ENCODE measurements at places on chromosomes 1 and 21.

DNA sequence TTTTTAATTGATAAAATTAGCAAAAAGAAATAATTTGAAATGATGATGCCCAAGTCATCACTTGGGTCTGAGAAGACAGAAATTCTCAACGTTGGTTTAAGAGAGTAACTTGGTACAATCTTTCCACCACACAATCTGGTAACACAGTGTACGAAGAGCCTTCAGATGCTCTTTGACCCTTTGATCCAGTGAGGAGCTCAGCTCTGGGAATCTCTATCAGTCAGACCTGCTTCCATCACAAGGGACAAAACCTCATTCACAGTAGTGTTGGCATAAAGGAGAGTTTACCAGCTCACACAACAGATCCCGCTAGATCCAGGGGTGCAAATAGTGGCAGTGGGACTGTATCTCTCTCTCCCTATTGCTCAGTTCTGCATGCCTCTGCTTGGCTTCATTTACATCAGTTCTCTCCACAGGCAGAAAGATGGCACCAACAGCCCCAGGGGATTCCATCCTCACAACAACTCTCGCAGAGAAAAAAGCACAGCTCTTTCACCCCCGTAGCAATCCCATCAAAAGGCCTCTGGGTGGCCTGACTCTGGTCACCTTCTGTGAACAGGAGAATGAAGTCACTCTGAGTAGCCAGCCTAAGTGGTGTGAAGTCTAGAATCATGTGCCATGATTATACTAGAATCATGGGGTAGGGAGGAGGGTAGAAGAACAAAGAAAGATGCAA is 119.7 kb downstream of the ZNF281 start:
- peak; percentile 61 for DNase-seq

DNA sequence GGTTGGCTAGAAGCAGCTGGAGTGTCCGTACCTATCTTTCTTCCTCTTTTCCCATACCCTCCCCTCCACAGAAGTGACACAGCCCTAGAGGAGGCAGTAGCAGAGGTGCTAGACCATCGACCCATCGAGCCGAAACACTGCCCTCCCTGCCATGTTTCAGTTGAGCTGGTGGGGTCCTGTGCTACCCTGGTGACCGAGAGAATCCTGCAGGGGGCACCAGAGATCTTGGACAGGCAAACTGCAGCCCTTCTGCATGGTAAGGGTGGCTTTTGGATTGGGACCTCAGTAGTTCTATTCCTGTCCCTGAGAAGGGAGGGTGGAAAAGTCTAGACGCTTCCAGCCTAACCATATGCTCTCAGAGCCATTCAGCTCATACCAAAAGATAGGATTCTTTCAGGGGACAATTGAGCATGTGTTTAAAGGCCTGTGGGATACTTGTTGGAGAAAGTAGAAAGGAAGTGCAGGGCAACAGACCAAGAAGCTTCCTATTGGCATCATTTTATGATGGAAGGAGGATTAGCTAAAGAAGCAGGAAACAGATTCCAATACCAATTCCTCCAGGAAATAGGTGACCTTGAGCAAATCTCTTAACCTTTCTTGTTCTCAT is 11.7 kb upstream of the BNIPL start:
- peak; percentile 82 for DNase-seq

- DNase-seq: no peak
Observed at GRCh38 chr1:6882414-6882813, 97.2 kb downstream of the CAMTA1 start.

- peak; percentile 28 for DNase-seq
Observed at GRCh38 chr1:34406833-34407539, 230.3 kb downstream of the C1orf94 start.

GRCh38 chr21:35942211-35943144 is 117.8 kb downstream of the SETD4 start:
- DNase-seq: no peak

- no peak for DNase-seq
Observed at GRCh38 chr1:39136638-39137037, 67.9 kb upstream of the MACF1 start.

- peak; percentile 13 for DNase-seq
Observed at GRCh38 chr1:8409106-8409505, 91.2 kb downstream of the SLC45A1 start.

- DNase-seq: peak; percentile 23
Observed at GRCh38 chr1:219460896-219461815, 151.7 kb downstream of the ZC3H11B start.

GRCh38 chr1:157994704-157995582 is 1.5 kb downstream of the KIRREL1 start:
- DNase-seq: no peak

DNA sequence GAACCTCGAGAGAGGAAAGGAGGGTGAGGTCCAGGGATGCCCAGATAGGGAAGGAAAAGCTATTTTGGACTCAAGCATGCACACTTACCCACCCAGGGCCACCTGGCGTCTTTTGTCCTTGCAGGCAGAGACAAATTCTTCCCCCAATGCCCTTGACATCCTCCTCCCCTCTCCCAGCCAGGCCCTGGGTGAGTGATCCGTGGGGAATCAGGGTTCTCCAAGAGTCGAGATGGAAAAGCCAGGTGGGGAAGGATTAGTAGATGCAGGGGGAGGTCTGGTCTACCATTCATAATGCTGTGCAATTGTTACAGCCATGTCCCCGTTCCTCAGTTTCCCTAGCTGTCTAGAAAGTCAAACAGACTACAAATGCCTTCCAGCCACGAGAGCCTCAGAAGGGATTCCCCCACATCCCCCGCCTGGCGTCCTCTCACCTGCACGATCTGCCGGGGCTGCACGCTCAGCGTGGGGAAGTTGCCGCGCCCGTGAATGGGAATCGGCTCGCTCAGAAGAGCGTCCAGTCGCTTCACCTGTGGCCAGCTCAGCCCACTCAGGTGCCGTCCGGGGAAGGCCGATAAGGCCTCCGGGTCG is 580 bp downstream of the TENT5B start:
- no peak for DNase-seq

- DNase-seq: no peak
Observed at GRCh38 chr1:73821520-73821919, 376.5 kb downstream of the LRRIQ3 start.
